ENCODE measurements at places on chromosomes 6 and 20.

DNA sequence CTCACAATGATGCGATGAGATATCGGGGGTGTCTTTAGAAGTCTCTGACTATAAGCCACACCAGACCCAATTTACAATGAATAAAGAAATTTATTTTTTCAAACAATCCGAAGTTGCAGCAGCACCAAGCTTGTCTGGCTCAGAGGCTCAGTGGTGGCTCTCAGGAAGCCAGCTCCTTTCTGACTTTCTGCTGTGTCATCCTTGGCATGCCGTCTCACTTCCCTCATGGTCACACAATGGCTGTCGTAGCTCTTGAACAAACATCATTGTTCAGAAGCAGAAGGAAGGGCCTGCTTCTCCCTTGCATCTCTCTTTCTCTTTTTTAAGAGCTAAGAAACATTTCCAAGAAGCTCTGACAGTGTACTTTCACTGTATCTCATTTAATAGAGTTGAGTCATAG is 299.0 kb downstream of the DOK5 start:
- no peak for DNase-seq

DNA sequence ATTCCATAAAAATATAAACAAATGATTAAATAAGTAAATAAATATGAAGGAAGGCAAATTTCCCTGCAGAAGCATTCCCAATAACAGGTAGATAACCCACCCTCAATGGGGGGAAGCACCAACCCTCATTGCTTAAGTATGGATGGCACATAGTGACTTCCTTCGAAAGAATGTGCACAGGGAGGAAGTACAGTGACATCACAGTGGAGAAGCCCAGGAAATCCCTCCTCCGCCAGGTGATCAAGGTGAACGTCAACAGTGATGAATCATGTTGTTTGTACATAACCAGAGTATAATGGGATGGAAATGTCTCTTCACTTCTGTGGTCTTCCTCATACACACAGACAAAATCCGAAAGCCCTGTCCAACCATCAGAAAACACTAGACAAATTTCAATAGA is 267.9 kb downstream of the THBS2 start:
- no peak for DNase-seq

GRCh38 chr6:1984346-1984994 is 260.9 kb downstream of the GMDS start:
- DNase-seq = no peak

DNA sequence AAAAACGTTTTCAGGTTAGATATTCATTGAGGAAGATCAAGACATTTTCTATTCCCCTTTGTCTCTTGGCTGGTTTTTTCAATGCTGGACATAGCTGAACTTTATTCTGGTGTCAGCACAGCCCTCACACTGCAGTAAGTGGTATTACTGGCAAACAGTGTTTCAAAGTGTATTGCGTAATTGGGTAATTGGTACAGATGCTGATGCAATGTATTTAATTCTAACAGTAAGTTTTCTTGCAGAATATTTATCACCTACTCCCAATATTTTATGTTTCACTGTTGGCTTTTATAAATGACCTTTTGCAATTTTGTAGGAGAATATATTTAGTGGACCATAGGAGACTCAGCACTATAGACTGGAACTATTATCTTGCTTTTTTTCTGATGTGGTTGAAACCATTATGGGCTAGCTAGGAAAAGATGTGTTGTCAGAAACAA is 287.6 kb upstream of the SOX4 start:
- no peak for DNase-seq

DNA sequence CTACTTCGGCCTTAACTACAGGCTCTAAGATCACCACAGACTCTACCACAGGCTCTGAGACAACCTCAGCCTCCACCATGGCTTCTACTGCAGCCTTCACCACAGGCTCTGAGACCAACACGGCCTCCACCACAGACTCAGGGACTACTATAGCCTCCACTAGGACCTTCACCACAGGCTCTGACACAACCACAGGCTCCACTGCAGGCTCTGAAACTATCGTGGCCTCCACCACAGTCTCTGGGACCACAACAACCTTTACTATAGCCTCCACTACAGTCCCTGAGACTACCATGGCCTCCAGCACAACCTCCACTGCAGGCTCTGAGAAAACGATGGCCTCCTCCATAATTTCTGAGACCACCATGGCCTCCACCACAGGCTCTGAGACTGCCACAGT is 15.3 kb downstream of the MUC22 start:
- no peak for DNase-seq

- DNase-seq = no peak
Observed at GRCh38 chr6:15504040-15504495, 158.8 kb downstream of the DTNBP1 start.

DNA sequence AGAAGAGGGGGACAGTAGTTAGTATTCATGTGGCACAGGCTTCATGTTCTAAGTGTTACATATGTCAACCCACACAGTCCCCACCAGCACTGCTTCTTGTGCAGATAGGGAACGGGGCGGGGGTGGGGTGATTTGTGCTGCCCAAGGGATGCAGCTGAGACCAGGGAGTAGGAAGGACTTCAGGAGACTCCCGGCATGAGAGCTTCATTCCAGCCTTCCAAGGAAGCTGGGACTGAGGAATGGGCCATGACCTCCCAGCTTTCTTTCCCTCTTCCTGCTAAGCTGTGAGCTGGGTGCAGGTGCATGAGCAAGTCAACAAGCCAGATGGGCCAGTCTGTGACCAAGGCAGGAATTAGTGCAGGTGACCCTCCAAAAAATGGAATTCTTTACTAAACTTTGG is 9.2 kb downstream of the BEND3 start:
- DNase-seq = no peak

DNA sequence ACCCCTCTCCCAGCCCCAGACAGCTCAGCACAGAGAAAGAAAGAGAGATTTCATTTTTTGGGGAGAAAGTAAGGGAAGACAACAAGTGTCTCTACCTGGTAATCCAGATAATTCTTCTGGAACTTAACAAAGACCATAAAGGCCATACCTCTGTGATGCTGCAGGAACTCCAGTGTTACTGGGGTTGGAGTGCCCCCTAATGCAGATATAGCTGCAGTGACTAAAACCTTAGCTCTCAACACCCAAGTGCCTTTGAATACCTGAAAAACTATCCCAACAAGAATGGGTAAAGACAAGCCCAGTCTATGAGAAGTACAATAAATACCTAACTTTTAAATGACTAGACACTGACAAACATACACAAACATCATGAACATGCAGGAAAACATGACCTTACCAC is 365.3 kb upstream of the PTCHD4 start:
- no peak for DNase-seq

DNA sequence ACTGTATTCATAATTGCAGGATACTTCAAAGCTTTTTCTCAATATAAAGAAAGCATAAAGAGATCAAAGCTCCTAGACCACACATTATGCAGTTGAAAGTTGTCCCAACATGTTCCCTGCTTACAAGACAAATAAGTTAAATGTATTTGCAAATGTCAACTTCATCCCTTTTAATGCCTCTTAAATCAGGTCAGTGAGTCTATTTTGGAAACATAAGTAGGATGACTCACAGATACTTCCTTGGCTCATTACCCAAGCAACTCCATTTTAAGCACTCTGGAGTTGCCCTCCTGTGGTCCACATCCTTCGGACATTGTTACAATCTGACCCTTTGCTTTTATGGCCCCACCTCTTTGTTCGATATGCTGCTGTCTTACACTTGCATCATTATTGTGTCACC is 162.0 kb downstream of the FAXC start:
- no peak for DNase-seq

- peak; percentile 78 for DNase-seq
Observed at GRCh38 chr6:42898891-42899361, 16.9 kb upstream of the PTCRA start.

DNA sequence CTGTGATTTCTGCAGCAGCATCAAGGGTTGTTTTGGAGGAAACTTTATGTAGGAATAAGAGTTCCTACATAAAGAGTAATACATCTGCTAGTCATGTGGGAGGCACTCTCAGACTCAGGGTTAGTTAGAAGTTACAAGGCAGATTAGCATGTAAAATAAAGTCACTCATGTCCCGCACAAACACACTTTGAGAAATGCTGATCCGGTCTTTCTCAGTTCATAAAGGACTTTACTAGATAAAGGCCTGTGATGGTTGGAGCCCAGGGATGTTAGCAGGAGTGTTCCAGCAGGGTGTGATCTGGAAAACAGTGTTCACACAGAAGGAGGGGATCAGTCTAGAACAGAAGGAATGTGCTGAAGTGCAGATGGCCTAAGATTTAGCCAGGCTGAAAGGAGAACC is 33.1 kb upstream of the NOP56 start:
- DNase-seq = no peak

GRCh38 chr20:6635034-6635736 is 132.3 kb upstream of the BMP2 start:
- DNase-seq = peak; percentile 24

DNA sequence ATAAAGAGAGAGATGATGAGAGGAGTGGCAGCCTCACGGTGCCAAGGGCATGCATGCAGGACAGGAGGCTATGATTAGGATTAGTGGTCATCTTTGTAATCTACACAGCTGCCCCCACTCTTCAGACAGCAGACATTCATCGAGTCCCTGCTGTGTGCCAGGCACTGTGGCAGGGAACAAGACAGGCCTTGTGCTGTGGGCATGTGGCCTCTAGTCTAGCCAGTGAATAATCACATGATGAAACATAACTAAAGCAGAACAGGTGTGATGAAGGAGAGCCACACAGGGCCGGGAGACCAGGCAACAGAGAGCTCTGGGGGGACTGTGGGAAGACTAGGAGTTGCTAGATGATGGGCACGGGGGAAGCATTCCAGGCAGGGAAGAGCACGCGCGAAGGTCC is 22.2 kb downstream of the TOX2 start:
- DNase-seq = peak; percentile 5

DNA sequence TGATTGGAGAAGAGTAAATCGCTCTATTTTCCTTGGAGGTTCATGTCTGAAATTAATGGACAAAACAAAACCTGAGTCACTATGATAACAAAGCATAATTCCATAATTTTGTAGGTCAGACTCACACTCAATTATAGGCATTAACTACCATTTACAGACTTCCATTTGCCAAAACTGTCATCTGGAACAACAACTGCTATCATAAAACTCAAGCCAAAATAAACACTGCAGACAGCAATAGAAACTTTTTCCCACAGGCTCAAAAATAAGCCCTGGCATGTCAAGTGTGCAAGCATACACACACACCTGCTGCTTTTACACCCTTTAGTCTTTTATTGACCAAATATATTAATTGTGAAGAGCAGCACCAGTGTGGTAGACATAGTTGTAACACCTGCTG is 7.1 kb downstream of the MRPS10 start:
- DNase-seq = no peak

DNA sequence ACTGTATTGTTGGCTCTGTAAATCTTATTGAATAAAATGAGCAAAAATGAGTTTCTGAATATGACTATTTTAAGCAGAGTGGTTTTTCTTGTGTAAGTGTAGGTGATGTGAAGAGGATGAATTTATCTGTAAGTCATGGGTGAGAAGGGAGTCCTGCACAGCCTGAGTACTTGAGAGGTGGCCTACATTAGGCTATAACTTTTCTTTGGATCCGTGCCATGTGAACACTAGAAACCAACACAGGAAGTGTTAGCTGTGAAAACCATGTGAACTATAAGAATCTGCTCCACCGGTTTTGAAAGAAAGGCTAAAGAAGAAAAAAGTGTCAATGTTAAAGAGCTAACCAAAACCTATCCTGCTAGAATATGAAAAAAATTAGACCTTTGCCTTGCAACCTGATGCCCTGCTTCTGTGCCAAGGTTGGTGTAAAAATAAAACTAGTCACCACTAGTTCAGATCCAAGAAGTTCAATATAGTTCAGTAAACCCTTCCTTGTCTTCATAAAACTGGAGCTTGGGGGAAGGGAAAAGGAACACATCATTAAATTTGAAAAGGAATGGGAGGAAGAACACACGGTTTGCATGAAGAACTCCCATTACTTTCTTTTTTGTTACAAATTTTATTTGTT is 21.3 kb downstream of the PLCB1 start:
- DNase-seq = peak; percentile 51

Data from MM.1S (cell line).